ENCODE measurements at places on chromosomes 3 and 15. TPM values are rescaled to one million over a fixed set of nuclear protein-coding genes. Genes with fewer than 3 reads are reported as not detected.

GAP43 gene
- total RNA-seq, result not detected

IGSF10 gene
- total RNA-seq, result 38.3 TPM

MAP6D1 gene
- total RNA-seq, result 1.2 TPM

GLDN gene
- 2.4 TPM for total RNA-seq

DNA sequence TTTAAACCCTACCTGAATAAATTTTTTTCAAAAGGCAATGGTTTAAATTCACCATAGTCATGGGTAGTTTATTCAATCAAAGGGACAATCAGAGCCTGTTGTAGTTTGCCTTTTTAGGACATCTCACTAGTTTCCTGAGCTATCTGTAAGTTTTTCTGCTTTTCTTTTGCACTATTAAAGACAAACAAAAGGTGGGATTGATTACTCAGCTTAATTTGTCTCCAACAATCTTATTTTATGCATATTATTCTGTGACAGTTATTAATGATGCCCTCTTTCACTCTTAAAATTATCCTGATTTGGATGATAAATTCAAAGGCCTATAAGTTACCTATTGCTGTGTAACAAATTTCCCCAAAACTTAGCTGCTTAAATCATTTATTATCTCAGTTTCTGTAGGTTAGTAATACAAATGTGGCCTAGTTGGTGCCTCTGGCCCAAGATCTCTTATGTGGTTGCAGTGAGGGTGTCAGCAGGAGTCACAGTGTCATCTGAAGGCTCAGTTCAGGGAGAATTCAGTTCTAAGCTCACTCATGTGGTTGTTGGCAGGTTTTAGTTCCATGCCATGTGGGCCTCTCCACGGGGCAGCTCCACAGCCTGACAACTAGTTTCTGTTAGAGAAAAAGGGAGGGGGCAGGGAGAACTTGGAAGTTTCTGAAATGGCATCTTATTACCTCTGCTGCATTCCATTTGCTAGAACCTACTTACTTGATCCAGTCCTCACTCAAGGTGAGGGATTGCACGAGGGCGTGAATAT is 16.0 kb downstream of the ARMC8 start:
- no peak for DNase-seq

DNA sequence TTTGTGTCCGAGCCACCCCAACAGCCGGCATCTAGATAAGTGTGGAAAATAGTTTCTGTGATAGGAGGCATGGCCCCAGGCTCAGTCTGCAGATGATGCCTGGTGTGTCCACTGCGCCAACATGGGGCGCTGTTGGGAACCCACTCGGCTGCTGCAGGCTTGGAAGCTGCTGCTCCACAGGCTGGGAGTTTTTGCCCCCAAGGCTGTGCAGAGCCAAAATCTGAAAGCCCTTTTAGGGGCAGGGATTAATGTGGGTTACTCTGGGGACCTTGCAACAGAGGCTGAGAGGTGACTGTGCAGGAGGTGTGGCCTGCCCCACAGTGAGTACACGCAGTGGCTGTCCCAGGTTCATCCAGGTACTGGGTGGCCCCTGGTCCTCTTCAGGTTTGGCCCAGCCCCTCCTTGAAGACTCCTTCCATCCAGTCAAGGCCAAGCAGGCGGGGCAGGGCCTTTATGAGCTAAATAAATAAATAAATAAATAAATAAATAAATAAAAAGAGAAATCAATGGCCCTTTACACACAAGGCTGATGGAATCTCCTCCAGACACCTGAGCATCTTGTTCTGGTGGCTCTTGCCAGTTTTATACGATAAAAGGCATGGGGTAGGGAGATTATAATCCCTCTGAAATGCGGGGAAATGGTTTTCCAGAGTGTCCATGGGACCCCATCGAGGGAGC is 73.8 kb downstream of the AAGAB start:
- DNase-seq, result peak; percentile 20

GRCh38 chr3:142243134-142243533 is 17.7 kb upstream of the GK5 start:
- no peak for DNase-seq

- DNase-seq, result no peak
Observed at GRCh38 chr3:150220041-150220440, 188.1 kb upstream of the TSC22D2 start.

DNA sequence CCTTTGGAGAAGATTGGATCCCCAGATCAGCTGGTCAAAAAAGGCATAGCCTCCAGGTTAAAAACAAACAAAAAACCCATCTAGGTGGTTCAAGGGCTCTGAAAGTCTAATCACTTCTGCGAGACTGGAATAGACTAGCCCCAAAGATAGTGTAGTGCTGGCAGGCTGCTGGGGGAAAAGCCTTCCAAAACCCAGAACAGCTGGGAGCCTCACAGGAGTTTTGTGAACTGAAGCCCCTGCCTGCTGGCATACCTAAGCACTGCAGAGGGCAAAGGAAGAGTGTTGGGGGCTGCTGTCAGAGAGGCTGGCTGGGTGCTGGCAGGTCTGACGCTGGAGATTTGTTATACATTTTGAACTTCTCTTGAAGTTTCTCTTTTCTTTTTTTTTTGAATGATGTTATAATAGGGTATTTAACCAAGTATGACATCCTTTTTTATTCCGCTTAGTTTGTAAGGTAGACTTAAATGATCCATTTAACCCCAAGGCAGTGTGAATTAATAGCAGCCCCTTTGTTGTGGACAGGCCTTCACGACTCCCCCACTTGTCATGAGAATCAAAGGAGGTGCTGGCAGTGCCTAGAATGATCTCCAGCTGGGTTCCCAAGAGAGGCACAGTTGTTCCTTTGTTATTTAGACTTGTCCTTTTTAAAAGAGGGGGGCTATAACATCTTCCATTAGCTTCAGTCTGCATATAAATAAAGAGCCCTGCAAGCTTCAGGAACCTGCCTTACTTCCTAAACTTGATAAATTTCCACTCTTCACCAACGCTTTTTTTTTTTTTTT is 53.9 kb downstream of the CRTC3 start:
- no peak for DNase-seq

GRCh38 chr15:55327387-55327786 is 8.4 kb downstream of the PIGB start:
- DNase-seq, result no peak

DNA sequence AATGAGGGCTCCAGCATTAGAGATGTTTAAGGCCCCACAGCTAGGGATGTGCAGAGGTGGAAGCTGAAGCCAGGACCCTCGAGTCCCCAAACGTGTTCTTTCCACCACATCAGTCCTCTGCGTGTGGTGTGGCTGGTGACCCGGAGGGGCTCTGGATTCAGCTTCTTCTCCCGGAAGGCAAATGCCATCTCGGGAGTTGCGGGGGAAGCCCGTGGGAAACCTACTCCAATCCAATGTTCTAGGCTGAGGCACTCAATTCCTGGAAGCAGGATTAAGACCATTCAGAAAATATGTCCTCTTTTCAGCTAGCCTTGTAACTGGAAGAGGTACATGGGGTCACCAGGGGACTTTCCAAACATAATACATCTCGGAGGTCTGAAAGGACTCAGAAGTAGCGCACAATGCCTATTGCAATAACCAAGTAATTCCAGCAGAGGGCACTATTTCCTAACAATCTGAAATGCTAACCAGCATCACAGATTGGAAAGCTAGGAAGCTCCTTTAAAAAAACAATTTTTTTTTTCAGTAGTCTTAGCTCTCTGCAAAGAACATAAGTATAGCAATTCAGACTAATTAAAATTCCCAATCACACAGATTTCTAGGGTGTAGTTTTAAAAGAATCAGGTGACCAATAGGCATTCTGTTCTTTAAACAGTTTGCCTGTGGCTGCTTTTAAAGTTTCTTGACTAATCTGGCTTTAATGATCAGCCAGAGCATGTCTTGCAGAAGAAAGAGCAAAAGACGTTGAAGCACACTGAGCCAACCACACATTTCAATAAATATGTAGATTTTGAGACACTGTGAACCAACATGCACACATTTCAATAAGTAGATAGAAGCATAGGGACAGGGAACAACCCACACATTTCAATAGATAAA is 36.1 kb downstream of the BNC1 start:
- DNase-seq, result no peak

Data from ovary (tissue), 10 donors.